Ecto neural progenitor cell (in vitro differentiated cells): ENCODE measurements at places on chromosomes 16 and 17.
A peak's percentile ranks its signal among the peaks of the same experiment; 100 is the strongest.

DNA sequence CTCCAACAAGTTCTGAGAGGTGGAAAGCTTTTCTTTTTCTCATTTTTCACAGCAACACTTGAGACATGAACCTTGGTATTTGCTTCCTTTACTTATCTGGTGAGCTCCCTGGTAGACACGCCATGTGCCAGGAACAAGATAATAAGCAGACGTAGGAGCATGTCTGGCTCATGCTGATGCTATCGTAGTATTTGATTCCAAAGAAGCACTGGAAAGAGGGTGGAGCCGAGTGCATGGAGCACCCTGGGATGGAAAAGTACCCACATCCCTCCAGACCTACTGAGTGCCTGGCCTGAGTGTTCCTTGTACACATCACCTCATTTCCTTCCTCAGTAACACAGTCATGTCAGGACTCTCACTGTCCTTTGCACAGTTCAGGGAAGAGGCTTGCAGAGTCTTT, 231.0 kb downstream of the CBLN1 start:
- no peak for DNase-seq

GRCh38 chr16:86597880-86598606, 19.7 kb downstream of the FOXL1 start:
- DNase-seq: no peak

- DNase-seq: no peak
These were observed 4.7 kb downstream of the C1QTNF1 start for GRCh38 chr17:79028496-79029326.

GRCh38 chr17:43640491-43641252, 21.1 kb downstream of the MEOX1 start:
- DNase-seq: no peak

- DNase-seq: no peak
These were observed 46.4 kb upstream of the CDH13 start for GRCh38 chr16:82580298-82580890.

- DNase-seq: no peak
These were observed 15.1 kb downstream of the GNPTG start for GRCh38 chr16:1366712-1367299.

DNA sequence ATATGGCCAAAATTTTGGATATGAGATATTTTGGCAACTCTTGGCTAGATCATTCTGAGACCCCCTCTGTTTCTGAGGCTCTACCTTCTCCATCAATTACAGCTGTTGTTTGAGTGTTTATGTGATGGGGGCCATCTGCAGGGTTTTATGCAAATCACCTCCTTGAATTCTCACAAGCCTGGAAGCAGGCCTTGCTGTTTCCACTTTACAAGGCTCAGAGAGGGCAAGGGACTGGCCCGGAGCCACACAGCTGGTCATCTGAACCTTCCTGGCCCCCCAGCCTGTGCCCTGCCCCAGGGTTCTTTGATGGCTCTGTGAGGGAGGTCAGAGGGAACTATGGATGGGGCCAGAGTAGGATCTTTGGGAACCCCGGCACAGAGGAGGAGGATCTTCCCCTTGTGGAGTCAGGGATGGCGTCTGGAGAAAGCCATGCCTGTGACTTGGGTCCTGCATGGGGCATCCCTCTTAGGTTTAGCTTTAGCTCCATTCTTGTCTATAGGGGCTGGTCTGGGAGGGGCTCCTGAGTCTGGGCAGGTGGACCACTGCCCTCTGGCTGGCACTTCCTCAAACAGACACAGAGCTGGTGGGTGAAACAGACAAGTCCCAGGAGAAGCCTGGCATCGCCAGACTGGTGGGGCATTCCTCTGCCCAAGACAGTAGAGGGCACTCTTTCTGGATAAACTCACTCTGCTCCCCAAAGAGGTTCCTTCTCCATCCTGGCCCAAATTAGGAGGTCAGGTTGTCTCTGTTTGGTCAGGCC, 26.2 kb downstream of the IL21R start:
- DNase-seq: no peak

DNA sequence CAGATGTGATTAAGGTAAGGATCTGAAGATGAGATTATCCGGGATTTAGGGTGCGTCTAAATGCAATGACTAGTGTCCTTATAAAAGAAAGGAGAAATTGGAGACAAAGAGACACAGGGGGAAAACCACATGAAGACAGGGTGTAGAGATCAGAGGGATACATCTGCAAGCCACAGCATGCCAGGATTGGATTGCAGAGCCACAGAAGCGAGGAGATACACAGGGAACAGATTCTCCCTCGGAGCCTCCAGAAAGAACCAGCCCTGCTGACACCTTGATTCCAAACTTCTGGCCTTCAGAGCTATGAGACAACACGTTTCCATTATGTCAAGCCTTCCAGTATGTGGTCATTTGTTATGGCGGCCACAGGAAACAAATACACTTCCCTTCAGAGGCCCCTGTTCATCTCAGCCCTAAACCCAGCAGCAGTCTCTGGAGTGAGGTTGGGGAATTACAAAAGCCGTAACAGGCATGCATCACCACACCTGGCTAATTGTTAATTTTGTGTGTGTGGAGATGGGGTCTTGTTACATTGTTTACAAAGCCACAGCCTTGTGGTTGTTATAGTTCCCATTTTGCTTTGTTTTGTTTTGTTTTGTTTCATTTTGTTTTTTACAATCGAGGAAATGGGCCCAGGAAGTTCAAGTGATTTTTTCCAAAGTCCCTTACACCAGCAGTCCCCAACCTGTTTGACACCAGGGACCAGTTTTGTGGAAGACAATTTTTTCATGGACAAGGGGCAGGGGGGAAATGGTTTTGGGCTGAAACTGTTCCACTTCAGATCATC, 51.6 kb upstream of the LYRM9 start:
- no peak for DNase-seq

GRCh38 chr16:69647020-69647419, 79.3 kb downstream of the NQO1 start:
- no peak for DNase-seq

DNA sequence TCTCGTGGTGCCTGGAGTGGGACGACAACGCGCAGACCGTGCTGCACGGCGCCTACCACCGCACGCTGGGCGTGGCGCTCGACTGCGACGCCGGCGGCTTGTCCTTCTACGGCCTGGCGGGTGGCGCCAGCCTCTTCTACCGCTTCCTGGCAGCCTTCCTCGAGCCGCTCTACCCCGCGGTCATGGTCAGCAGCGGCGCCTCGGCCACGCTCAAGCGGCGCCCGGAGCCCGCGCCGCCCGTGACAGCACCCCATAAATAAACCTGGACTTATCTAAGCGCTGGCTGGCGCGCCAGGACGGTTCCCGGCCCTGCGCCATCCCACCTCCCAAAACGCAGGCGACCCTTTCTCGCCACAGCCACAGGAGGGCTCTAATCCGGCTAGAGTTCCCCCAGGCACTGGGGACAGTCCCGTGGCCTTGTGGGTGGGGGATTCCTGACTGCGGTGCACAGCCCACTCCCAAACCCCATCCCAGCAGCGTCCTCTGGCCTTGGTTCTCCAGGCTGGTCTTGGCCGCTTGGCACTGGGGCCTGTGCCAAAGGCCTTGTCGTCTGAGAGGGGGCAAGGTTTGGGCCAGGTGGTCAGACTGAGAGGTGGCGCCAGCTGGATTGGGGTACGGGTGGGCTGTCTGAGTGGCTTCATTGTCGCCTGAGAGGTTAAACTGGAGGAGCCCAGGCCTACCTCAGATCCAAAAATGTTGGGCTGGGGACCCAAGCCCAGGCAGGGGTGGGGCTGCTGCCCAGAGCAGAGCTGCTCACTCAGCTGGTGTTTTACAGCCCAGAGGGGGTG, 10.1 kb upstream of the SLC16A5 start:
- no peak for DNase-seq

- DNase-seq: no peak
These were observed 459.7 kb downstream of the SOX9 start for GRCh38 chr17:72580321-72581127.

GRCh38 chr16:1871974-1872635, at the start of gene MEIOB:
Gene MEIOB (minus strand): TSS chr16:1872164. CDS start chr16:1868175, 3,989 bp downstream.
- peak; percentile 90 for DNase-seq

GRCh38 chr16:59236804-59237458, 502.8 kb upstream of the GOT2 start:
- no peak for DNase-seq

- DNase-seq: no peak
These were observed 4.8 kb upstream of the LASP1NB start for GRCh38 chr17:38920374-38921291.

- DNase-seq: no peak
These were observed 8.7 kb downstream of the PPP1R9B start for GRCh38 chr17:50141745-50142110.

DNA sequence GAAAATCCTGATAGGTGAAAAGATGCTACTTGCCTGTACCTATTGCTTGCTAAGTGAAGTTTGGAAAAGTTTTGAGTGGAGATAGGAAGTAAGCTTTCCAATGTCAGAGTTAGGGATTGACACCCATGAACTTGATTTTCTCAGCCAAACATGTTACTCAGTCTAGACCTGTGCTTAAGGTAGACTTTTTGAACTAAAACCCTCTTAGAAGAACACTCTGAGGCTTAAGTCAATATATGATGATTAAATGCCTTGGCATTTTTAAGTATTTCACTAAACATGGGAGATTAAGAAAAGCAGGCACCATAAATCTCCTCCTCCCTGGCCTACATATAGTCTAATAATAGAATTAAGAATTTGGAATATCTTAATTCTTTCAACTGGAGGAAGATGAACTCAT, 785.6 kb upstream of the SOX9 start:
- no peak for DNase-seq

DNA sequence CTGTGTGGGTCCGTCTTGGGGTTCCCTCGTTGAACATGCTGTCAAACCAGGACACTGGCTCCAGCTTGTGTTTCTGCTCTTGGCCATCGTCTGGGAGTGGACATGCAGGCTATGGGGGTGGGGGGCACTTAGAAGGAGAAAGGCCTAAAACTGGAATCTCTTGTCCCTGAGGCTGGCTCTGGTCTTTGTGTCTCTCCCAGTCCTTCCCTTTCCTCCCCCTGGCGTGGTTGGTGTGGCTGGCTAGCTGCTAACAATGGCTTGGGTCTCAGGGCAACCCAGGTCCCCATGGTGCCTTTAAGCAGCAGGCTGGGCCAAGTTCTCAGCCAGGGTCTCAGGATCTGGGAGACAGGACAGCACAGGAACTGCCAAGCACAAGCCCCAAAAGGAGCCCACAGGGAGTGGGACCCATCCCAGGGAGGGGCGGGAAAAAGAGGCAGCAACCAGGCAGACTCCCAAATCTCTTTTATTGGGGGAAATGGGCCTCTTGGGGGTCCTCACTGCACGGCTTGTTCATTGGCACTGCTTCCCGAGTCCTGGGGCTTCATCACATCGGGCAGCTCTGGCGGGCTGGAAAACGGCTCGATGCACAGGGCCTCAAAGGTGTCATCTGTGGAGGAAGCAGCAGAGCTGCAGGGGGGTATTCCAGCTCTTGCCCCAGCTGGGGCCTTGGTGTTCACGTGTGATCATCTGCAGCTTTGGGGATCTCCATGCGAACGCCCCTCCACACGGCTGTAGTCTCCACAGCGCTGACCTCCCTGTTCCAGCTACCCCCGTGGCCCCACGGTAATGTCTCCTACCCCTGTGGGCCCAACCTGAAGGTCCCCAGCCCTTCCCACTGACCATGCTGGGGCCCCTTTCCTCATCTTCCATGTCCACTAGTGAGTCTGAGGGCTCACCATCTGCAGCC, 5.3 kb downstream of the ELOB start:
- DNase-seq: no peak

DNA sequence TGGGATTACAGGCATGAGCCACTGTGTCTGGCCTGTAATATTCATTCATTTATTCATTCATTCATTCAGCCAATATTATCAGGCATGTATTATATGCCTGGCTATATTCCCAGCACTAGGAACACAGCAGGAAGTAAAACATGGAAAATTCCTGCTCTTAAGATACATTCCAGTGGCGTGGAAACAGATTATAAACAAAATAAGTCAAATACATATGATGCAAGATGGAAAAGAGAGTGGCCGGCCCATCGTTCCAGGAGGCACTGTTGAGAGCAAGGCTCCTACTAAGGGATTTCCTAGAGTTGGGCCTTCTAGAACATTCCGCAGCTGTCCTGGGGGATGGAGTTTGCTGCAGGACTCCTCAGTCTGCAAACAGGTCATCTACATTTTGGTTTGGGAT, 17.7 kb downstream of the ADCY9 start:
- DNase-seq: no peak

- DNase-seq: no peak
These were observed 2.8 kb downstream of the TRAF4 start for GRCh38 chr17:28746611-28747050.

DNA sequence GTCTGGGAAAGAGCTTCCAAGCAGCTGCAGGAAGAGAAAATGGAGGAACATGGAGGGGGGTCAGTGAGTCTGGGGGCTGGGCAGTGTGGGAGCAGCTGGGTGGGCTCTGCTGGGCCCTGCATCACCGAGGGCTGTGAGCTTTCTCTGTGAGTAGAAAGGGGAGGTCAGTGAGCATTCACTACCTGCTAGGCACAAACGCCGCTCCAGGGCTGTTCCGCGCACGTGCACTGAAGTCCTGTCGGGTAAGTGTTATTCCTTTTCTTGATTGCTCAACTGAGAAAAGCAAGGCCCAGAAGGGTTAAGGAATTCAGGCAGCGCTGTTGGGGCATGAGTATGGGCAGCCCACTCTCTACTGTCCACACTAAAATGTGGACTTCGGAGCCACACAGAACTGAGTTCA, 4.7 kb downstream of the CACNG5 start:
- no peak for DNase-seq

- DNase-seq: no peak
These were observed 403.1 kb upstream of the CDH11 start for GRCh38 chr16:65524997-65525396.

DNA sequence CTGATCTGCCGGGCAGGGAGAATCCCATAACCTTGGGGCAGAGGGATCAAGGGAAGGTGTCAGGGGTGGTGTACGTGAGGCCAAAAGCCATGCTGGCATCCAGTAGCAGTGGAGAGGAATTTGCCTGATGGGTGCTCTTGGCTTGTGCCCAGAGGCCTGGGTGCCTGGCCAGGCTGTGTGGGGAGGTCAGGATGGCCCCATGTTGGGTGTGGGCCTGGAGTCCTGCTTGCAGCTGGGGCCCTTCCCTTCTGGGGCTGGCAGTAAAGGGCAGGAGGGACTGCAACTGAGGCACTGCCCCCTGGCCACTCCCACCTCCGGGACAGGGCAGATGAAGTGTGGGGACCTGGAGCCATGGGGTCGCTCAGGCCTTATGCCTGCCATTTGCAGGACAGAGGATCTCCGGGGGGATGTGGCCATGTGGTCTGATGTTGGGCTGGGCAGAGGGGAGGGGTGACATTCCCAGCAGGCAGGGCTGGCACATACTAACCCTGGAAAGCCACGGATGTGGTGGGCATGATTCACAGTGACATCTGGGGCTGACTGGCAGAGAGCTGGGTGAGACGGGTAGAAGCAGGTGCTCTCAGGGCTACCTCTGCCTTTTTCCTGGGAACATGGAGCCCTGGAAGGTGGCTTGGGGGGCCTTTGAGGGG, 3.5 kb downstream of the FMNL1 start:
- DNase-seq: no peak
